ENCODE measurements at places on chromosomes 2 and 18.

GRCh38 chr2:10042301-10043161 is 819 bp upstream of the KLF11 start:
- DNase-seq, result peak; percentile 72

DNA sequence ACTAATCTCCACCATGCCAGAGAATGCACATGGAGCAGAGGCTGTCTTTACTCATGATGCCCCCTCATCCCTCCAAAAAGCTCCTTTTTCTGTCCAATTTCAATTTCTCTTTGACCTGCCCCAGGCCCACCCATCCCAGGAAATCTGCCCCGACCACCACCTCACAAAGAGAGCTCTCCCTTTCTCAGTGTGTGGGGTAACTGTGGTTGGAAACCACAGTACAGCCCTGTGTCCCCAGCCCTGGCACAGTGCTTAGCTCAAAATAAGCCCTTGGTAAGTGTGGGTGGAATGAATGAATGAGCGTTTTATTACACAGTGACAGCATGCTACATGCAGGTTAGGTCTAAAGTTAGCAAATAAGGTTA is 43.7 kb upstream of the CAB39 start:
- no peak for DNase-seq

GRCh38 chr2:25301453-25302352 is 40.0 kb downstream of the DNMT3A start:
- no peak for DNase-seq

DNA sequence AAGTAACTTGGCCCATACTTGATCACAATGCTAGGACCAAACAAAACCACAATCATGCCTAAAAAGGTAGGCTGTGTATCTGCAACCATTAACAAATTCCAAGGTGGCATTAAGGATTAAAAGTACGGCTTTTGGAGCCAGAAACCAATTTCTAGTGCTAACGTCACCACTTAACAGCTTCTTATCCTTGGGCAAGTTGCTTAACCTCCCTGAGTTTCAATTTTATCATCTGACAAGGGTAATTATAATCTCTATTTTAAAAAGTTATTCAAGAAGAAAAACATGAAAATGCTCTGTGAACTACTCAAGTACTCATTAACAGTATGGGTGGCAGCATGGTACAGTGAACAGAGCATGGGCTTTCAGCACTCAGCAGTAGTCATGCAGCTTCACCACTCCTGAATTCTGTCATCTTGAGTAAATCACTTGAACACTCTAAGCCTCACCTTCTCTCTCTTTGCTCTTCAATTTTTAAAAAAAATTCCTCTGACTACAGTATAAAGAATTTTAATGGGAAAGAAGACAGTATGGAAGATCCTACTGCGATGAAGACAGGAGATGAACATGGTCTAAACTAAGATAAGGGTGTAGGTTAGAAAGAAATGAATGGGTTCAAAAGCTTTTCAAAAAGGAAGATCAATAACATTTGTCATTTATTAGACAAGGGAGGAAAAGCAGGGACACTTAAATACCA is 69.2 kb downstream of the SS18 start:
- no peak for DNase-seq

DNA sequence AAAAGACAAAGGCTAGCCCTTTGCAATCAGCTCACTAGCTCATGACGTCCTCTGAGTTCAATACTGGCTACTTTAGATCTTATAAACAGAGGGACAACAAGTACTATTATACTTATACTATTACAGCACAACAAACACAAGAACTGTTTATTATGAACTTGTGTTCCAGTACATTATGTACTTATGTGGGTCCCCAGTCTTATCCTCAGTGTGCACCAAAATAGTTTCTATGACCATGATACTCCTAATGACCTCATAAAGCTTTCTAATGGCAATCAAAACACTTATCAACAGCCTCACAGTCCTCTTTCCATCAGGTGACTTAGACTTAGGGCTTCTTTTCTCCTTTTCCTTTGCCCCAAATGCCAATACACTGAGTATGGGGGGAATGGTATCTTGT is 614.4 kb downstream of the CNTNAP5 start:
- no peak for DNase-seq

DNA sequence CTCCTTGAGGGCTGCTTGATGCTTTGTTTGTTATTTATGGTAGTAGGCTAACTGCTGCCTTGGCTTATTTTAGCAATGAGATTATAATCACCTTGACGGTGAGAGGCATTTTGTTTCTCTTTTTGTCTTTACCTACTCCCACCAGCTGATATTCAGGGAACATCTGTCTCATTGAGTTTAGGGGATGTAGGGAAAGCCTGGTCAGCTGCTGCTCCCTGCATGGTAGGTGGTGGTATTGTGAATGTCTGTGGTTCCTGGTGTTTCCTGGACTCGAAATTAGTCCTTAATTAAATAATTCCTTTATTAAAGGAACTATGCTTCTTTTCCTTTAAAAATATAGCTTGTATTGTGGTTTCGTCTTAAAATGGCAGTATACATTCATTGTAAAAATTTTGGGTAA is 77.8 kb downstream of the ADAM23 start:
- DNase-seq, result no peak

DNA sequence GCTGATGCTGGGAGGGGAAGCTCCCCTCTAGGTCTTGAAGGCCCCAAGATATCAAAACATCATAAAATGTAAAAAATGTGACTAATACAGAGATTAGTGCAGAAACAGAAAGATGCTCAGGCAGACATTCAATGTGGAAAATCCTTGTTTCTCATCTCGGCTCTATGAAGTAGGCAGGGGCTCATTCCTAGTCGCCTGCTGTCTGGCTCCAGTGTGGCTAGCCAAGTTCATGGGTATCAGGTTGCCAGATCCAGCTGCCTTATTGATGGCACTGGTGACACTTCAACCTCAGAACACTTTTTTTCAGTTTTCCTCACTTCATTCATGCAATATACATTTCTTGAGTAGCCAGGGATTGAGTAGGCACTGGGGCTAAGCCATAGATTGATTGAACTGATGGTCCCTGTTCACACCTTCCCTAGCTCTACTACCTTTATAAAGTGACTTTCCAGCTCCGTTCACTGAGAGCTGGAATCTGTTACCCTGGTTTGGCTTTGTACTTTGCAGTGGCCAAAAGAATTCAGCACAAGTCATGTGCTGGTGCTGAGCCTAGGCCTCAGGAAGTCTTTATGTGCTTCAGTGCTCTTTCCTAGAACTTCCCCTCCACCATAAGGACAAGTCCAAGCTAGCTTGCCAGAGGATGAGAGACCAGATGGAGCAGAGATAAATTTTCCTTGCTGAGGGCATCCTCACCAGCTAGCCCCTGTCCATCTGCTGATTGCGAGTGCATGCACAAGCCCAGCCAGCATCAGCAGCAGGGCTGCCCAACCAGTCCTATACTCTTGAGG is 373.6 kb upstream of the ST6GAL2 start:
- no peak for DNase-seq

DNA sequence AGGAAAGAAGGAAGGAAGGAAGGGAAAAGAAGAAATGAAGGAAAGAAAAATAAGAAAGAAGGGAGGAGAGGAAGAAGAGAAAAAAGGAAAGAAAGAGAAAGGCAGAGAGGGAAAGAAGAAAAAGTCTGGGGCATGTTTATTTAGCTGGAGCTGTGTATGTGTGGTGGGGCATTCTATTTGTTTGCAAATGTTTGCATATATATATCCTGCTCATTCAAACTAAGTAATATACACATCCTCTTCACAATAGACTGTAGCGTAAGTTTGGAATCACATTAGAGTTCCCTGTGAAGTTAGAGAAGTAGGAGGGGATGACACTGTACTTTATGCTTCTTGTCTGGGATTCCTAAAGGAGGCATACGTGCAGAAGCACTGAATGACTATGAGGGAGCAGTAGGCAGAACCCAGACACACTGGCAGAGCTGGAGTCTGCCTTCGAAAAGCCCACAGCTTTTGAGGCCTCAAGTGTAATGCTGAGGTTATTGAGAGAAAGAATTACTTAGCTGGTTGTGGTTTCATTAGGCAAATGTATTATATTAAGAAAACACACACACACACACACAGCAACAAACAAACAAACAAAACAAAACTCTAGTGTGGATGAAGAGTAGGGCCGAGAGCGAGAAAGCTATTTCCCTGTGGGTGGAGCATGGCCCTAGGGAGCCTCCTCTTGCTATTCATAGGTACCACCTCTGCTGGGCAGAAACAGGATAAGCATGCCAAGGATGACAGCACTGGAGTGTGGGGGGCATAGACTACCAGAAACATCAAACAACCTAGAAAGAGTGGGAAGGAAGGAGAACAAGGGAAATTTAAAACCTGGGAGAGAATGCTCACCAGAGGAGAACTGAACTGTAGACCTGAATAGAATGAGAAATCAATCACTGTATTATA is 905.1 kb upstream of the NXPH2 start:
- no peak for DNase-seq

- DNase-seq, result no peak
Measured at GRCh38 chr2:33412920-33413319, 63.5 kb upstream of the RASGRP3 start.

GRCh38 chr18:21612125-21613039 is at the start of gene SNRPD1:
Gene SNRPD1, plus strand, starts transcription at chr18:21612314. Its CDS starts 116 bp downstream, at chr18:21612430.
- DNase-seq, result peak; percentile 91

- DNase-seq, result no peak
Measured at GRCh38 chr2:104026725-104027124, 827.2 kb upstream of the POU3F3 start.

DNA sequence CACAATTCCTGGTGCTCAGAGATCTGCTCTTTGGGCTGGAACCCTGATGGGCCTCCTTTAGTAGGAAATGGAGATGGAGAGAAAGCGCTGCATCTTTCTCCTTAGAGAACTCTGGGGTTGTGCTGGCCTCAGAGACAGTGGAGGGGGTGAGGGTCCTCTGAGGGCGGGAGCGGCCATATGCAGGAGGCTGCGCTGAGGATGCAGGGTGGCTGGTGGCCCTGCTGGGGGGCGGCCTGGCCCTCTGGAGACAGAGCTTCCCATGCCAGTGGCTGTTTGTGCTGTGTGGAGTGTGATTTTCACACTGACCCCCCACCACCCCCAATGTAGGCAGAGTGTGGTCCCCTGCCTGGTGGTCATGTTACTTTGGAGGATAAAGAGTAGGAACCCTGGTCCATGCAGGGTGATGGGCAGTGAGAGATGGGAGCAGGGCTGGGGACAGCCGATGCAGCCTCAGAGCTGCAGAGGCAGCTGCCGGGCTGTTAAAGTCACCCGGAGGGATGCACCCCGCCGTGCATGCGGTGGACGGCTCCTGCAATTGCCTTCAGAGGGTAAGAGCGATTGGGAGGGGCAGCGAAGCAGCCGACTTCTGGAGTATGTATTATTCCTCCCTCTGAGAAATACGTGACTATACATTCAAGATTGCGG is 194.6 kb downstream of the FAM210A start:
- no peak for DNase-seq

GRCh38 chr18:68757126-68757525 is 40.8 kb upstream of the CCDC102B start:
- no peak for DNase-seq

DNA sequence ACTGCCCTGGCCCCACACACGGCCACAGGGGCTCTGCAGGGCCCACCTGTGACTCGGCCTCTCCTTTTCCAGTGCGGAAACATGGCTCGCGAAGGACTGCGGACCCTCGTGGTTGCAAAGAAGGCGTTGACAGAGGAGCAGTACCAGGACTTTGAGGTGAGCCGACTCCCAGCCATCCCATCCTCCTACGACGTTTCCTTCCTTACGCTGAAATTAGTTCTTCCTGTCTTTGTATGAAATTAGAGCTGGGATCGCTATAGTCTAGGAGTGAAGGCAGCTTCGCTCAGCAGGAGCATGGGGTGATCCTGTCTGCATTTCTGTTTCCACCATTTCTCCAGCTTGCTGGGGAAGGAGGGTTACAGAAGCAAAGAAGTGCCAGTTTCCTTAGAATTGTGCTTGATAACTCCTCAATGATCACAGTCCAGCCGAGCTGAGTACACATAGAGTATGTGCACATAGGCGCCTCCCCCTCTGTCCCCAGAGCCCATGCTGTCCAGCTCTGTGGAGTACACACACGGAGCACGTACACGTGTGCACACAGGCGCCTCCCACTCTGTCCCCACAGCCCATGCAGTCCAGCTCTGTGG is 59.1 kb upstream of the NFATC1 start:
- DNase-seq, result no peak

DNA sequence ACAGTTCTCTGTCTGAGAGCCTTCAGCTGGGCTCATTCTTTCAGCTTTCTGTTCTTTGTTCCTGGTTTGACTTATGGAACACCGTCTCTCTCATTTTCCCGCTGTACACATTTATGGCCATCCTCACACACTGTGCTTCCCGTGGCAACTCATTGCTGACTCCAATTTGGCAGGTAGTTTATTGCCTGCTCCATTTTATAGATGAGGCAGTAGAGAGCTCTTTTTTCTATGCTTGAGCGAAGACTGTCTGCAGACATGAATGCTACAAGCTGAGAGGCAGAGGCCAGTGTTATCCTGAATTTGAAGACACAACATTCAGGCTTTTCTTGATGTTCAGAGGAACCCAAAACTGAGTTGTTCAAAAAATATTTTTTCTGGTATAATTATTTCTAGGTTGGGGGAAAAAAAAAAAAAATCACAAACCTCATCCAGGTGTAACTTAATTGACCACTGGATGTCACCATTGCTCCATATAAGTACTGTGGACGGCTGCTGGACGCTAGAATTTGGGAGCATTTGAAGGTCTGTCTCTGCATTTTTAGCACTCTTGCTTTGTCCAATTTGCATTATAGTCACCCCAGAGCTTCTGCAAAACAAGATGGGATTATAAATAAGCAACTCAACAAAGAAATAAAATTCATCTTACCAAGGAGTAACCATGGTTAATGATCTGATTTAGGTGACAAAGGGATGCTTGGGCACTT is 83.5 kb downstream of the HRH4 start:
- DNase-seq, result no peak

- no peak for DNase-seq
Measured at GRCh38 chr18:615092-615521, 18.3 kb downstream of the CLUL1 start.

GRCh38 chr2:10382354-10383061 is 65.6 kb downstream of the ODC1 start:
- DNase-seq, result no peak

- no peak for DNase-seq
Measured at GRCh38 chr2:145495590-145495989, 975.7 kb upstream of the ZEB2 start.

- DNase-seq, result peak; percentile 73
Measured at GRCh38 chr18:12307701-12308385, at the start of gene TUBB6. Gene TUBB6, plus strand, starts transcription at chr18:12308241. Its CDS starts 52 bp downstream, at chr18:12308293.

GRCh38 chr2:6676241-6676640 is 189.5 kb downstream of the CMPK2 start:
- no peak for DNase-seq

GRCh38 chr2:200352636-200353035 is 46.1 kb downstream of the SPATS2L start:
- DNase-seq, result no peak

DNA sequence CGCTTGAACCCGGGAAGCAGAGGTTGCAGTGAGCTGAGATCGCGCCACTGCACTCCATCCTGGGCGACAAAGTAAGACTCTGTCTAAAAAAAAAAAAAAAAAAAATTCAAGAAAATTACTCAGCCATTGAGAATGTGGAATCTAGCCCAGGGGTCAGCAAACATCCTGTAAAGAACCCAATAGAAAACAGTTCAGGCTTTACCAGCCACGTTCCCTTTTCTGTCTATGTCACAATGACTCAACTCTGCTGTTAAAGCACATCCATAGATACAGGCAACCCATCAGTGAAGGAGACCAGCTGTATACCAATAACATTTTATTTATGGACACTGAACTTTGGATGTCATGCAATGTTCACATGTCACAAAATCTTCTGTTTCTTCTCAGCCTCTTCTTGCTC is 435.6 kb upstream of the GYPC start:
- DNase-seq, result no peak
